ENCODE measurements at places on chromosomes 6 and 20. TPM values are rescaled to one million over a fixed set of nuclear protein-coding genes. Genes with fewer than 3 reads are reported as not detected.

The CDH4 gene
- total RNA-seq, result not detected

DNA sequence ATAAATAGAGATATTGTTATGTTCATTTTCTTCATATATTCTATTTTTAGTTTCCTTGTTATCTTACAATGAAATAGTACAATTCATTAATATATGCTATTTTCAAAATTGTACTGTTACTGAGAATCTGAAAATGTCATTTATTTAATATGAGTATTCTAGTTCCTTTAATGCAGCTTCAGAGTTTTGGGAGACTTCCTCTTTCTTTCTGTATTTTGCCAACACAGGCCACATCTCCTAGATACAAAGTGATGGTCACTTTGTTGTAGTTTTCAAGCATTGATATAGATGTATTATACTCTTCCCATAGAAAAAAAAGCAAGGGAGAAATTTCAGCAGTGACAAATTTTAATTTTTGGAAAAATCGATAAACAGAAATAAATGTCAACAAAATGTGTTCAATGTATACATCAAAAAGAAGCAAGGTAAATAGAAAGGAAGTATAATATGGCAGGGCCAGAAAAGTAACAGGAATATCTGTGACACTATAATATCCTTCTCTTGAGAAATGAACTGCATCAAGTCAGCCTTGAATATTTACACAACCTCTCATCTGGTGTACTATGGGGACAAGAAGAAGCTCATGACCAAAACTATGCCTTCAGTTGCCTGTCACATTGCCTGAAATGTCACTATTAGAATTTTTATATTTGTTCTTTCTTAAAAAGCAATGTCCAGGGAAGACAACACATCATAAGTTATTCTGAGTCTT, 396.0 kb downstream of the TBC1D32 start:
- no peak for DNase-seq

The GDAP1L1 gene
- not detected for total RNA-seq

The SCRT2 gene
- total RNA-seq, result not detected

The POPDC3 gene
- not detected for total RNA-seq

The MUC22 gene
- total RNA-seq, result not detected
